KBM-7 (cell line): ENCODE measurements at places on chromosomes 7 and 10.

DNA sequence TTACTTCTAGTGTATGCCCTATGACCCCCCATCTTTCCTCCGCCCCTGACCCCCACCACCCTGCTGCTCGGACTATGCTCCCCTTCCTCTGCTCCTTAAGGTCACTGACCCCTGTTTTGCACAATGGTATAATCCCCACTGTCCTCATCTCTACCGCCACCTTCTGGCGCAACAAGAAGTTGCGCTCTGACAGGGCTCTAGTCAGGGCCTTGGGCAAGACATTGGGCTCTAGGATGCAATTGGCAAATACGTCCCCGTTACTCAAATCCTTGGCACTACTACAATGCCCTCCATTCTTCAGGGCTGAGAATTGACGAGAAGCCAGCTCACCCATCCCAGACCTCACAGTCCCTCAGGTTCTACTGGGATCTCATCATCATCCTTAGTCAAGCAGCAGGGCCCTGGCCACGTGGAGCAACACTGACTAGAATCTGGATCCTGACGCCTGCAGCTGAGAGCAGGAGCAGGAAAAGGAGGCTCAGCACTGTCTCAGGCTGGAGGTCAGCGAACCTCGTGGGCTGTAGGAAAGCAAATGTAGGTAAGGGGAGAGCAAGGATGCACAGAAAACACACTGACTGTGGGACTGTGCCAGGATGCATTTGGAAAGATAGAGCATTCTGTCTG is 10.6 kb downstream of the LRIT2 start:
- DNase-seq = peak; percentile 48

GRCh38 chr7:140923358-140924006 is 1.2 kb downstream of the BRAF start:
- no peak for DNase-seq

DNA sequence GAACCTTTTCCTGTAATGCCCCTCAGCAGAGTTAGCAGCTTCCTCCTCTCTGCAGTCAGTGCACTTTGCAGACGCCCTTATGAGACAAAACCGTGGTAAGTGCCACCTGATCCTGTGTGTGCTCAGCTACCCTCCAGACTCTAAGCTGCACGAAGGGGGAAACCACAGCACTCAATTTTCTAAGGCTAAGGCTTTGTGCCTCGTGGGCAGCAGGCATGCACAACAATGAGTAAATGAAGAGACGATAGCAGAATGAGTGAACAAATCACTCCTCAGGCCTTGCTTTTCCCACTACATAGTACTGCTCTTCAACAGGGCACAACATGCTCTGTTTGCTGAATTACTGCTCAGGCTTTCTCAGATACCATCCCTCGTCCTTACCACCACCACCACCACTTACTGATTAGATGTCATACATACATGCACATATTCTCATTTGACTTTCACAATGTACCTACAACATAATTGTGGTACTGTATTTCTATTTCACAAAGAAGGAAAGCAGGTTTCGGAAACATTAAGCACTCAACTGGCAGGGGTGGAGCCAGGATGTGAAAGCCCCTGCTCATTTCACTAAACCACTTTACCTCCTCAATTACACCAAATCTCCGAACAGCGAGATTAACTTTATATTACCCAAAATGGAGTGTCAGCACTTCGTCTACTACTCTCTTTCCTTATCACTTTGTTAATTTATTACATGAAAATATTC is 85.4 kb downstream of the ICA1 start:
- peak; percentile 88 for DNase-seq

- no peak for DNase-seq
These were observed 347.5 kb downstream of the DNAJB6 start for GRCh38 chr7:157684157-157684908.

DNA sequence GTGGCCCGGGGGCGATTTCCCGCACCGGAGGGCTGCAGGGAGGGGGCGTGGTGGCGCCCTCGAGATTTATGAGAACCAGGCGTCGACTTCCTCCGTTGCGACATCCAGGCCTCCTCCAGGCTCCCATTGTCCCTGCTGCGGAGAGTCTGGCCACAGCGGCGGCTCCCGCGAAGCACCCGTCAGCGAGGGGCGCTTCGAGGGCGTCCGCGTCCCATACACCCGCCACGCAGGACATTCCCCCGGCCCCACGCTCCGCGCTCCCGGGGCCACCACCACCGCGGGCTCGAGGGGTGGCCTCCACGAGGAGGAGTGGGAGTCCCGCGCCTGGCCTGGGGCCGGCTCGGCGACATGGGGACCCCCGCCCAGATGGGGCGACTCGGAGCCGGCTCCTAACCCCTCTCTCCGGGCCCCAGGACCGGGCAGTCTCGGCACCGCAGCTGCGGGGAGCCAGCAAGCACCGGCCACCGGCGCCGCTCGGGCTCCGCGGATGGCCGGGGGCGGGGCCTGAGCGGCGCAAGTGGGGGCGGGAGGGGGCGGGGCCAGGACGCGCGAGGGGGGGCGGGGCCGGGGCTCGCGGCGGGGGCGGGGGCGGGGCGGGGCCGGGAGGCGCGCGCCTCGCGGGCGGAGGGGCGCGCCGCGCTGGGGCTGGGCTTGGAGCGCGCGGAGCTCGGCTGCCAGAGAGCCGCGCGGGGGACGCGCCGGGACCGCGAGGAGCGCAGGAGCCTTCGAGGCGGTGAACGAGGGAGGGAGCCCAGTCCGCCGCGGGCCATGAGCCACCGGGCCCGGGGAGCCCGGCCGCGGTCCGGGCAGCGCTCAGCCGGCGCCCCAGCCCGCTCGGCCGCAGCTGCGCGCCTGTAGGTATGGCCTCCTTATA is at the start of gene SH2B2:
Gene SH2B2 (plus strand): TSS at position 632 of the 874 bp plus-strand sequence. CDS start 13,683 bp downstream, outside the sequence.
- DNase-seq = peak; percentile 77

GRCh38 chr7:81297317-81297716 is 378.5 kb upstream of the SEMA3C start:
- no peak for DNase-seq

DNA sequence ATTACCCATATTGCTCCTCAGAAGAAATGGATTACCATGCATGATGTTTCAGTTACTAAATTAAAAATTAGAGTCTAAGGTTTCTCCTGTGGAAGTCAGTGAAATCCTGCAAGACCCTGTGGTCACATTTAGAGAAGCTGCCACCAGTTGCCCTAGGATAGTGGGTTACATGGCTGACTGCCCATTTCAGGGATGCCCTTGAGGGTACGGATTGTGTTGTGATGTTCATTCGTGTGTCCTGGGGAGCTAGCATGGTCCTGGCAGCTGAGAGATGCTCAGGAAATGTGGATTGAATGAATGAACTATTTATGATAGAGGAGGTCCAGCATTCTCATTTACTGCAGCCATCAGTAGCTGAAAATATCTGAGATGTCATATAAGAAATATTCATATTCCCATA is 55.1 kb downstream of the TMEM178B start:
- no peak for DNase-seq
